Activated T-cell treated with anti-CD3 and anti-CD28 coated beads, Interleukin-2, amount 50 U/mL, for 72 hours (primary cell): ENCODE measurements at places on chromosomes 16 and 17. TPM values are rescaled to one million over a fixed set of nuclear protein-coding genes. Genes with fewer than 3 reads are reported as not detected.

GRCh38 chr17:68516732-68517131 lies 4.5 kb downstream of the PRKAR1A start:
- no peak for DNase-seq

GRCh38 chr16:56641166-56641565 lies 2.7 kb downstream of the MT1A start:
- no peak for DNase-seq

The GUCY2D gene
- not detected for total RNA-seq

The TBC1D26 gene
- total RNA-seq: 0.74 TPM

- DNase-seq: no peak
Observed at GRCh38 chr16:74556375-74556922, 50.5 kb downstream of the GLG1 start.

- no peak for DNase-seq
Observed at GRCh38 chr17:7204336-7204735, 15.3 kb downstream of the DLG4 start.
